Stimulated activated CD8-positive, alpha-beta memory T cell treated with anti-CD3 and anti-CD28 coated beads, Interleukin-7, amount 100 ng/mL, for 1 hour (primary cell): ENCODE measurements at places on chromosomes 4 and X.

DNA sequence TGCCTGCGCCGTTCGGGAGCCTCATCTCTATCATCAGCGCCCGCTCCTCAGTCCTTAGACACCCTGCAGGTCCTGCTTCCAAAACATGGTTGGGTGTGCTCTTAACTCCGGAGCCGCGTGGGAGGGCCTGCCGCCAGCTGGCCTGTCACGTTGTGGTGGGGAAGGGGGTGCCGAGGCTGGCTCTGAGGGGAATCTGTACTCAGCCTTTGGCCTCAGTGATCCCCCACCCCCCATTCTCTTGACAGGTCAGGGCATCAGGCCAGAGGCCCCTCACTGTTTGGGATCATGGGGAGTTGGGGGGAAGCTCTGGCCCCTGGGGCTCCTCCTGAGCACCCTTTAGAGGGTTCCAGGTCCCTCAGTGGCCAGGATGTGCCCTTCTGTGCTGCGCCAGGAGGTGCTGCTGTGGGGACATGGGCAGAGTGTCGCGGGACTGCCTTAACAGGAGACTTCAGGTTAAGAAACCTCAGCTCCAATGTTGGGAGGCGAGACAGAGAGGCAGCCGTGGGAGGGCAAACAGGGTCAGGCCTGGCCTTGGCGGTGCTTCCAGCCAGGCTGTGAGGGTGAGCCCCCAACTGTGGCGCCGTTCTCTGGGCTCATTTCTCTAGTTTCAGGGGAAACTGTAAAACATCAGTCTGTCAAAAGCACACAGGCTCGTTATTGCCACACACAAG lies 33.5 kb downstream of the TRMT44 start:
- no peak for DNase-seq

- DNase-seq: no peak
These were observed 11.6 kb upstream of the HADH start for GRCh38 chr4:107977966-107978705.

- DNase-seq: no peak
These were observed 88.0 kb upstream of the TRIM2 start for GRCh38 chr4:153116291-153116680.

DNA sequence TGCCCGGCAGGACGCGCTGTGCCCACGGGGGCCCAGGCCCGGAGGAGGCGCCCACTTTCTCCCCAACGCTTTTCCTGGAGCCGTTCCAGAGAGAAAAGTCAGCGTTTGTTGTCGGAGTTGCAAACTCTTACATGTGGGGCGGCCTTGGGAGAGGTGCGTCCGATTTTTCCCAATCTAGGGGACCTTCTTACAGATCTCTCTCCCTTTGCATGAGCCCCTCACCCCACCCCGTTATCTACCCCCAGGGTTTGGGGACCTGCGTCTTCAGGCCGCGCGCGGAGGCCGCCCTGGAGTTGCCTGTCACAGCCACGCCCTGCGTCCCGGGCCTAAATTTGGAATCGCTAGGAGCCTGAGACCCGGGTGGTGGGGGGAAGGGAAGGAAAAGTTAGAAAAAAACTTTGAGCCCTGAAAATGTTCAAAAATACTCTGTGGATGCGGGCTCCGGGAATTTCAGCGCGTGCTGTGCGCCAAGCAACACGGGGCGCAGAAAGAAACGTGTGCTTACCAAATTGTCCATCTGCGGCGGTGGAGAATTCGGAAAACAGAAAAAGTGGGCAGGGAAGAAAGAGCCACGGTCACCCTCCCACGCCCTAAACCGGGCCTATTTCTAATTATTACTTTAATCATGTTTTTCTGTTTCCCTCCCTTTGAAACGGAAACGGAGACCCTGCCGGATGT lies 587 bp downstream of the CD99 start:
- DNase-seq: no peak

GRCh38 chr4:165627128-165627527 lies 245.9 kb upstream of the TLL1 start:
- no peak for DNase-seq

DNA sequence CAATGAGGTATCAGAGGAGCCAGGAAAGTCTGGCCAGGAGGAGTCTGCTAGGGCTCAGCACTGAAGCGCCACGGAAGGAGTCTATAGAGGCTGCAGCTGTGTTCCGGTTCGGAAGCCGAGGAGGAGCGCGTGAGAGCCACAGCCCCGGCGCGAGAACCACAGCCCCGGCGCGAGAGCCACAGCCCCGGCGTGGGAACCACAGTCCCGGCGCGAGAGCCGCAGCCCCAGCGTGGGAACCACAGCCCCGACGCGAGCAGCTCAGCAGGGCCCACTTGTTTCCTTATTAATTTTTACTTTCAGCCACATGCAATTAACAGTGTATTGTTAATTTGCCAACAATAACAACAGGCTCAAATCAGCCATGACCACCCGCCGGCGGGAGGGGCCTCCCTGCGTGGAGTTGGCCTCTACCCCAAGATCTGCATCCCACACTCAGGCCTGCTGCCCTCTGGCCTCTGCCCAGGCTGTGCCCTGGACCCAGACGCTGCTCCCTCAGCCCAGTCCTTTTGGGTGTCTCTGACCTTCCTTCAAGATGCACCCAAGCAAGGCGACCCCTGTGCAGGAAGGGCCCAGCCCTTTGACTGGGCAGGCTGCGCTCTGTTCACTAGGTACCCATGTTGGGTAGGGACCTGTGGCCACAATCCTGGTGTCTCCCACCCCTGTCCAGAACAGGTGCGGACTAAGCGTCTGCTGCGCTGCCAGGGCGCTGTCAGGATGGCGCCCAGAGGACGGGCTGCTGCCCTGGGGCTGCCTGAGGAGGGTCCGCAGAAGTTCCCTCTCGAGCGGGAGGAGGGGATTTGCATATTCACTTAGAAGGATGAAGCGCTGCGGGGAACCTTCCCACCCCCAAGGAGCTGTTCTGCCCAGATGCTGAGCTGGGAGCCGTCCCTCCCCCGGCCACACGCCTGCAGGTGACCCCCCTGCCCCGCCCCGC lies 113.8 kb downstream of the ADRA2C start:
- DNase-seq: no peak

DNA sequence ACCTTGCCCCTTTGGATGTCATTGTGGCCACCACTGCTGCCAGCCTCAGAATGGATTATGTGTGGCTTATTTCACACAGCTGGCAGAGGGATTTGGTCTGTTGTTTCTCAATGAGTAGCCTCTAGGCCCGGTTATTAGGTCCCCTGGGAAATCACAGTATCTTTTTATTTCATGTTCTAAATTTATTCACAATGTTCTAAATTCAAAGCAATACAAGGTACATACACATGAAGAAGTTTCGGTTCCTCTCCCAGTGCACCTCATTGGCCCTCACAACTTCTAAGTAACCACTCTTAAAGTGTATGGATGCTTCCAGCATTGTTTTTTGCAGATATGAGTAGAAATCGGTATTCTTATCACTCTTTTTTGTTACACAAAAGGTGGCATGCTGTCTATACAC lies 262.7 kb downstream of the RCHY1 start:
- DNase-seq: no peak

GRCh38 chr4:76895619-76896018 lies 2.3 kb downstream of the SOWAHB start:
- no peak for DNase-seq

GRCh38 chr4:137524725-137525369 lies 7.4 kb downstream of the PCDH18 start:
- no peak for DNase-seq

- no peak for DNase-seq
These were observed 735.1 kb downstream of the GLUD2 start for GRCh38 chrX:121782544-121782943.
